ENCODE measurements at places on chromosomes 12 and 14.
A peak's percentile ranks its signal among the peaks of the same experiment; 100 is the strongest.

DNA sequence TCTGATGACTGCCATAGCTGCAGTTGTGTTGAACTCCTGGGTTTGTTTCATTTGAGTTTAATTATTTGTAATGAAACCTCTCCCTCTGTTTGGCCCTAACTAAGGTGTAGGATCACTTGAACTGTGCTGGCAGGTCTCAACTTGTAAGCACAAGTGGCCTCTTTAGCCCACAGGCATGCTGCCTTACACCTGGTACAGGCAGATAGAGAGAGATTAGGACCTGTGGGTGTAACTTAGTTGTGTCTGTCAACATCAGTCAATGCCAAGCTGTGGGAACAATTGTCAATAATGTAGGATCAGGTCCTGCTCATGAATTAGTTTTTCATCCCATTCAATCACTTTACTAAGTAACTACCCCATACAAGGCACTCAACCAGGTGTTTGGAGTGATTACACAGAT is 263.0 kb upstream of the G2E3 start:
- no peak for DNase-seq

DNA sequence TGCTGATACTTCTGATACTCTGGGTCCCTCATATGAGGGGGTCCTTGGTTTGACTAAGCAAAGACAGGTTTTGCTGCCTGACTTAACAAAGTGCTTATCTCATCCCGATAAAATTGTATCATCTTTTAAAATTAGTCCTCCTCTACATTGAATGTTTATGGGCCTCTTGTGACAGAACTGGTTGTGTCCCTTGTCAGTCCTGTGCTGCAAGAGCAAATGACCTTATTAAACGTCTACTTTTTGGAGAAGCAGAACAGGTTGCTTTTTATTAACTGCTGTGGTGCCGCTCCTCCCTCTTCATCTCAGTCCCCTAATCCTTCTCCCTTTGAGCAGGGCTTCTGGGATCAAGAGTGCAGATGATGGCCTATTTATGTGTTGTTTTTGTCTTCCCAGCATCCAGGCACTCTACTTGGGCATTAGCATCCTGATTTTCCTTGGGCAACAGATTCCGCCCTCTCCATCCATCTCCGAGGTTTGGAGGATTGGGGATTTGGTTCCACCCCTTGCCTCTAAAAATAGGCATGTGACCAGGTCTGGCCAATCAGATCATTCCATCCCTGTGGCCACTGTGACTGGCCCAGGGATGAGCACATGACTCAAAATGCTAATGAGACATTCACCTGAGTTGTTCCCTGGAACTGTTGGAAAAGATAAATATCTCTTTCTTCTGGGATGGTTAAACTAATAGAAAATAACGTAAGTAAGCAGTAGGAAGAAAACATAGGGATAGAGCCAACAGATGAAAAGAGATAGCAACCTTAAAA is 2.9 kb upstream of the DENR start:
- DNase-seq = no peak

DNA sequence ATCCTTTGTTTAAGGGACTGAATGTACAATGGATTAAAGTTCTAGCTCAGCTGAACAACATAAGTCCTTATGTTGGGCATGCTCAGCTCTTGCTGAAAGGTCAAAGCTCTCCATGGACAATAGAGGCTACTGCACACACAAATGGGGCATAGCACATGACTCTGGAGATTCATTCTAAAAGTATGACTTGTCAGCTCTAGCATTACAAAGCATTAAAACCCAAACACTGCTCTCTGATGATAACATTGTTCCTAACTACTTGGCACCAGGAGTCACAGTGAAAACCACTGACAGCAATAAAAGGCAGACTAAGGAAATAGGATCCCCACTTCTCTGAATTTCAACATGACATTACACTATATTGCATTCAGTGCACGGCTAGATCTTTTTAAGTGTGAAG is 21.9 kb upstream of the FSCB start:
- DNase-seq = no peak

DNA sequence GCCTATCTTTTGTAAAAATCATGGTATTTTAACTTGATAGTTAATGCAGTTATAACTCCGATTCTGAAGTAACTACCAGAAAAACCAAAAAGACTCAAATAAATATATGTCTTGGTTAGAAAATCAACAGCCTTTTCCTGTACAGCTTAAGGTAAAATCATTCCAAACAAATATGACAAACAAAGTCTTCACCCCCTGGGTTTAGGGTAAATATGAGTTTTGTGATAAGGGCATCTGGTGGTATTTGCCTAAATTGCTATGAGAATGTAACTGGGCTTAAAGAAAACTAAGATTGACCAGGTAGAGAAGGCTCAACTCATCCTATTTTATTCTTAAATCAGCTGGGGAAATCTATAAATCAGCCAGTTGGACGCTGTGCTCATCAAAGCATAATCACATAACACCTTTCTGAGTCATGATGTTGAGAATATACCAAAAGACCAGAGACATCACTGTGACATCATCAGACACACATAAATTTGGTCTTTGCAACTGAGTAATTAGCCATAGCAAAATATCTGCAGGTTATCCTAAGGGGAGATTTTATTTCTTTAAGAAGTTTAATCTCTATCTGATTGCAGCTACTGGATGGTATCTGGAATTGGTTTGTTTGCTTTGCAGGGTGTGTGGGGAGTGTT is 133.9 kb downstream of the STXBP6 start:
- no peak for DNase-seq

DNA sequence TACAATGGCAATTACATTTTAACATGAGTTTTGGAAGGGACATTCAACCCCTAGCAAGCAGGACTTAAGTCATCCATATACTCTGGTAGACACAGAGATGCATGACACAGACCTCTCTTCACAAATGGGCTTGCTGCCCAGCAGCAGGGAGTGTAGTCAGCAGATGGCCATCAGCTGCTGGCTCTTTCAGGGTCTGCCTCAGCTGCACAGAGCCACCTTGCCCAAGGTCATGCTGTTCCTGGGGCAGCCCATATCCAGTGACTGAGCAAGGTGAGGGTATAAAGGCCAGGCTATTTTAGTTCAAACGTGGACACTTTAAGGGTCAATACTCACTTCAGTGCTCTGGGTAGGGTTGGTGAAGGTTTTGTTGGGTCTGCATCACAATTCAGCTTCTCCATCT is 58.3 kb upstream of the JDP2 start:
- no peak for DNase-seq

- no peak for DNase-seq
These were observed 5.4 kb downstream of the LMO3 start for GRCh38 chr12:16600525-16600924.

- no peak for DNase-seq
These were observed 134.4 kb downstream of the BCAT1 start for GRCh38 chr12:24814379-24815113.

GRCh38 chr12:108853981-108854446 is 3.4 kb downstream of the SSH1 start:
- peak; percentile 85 for DNase-seq

GRCh38 chr14:21714318-21714929 is 40.8 kb upstream of the OR4E1 start:
- no peak for DNase-seq

All from coronary artery (tissue), 2 donors.